ENCODE measurements at places on chromosomes 5 and 9. TPM values are rescaled to one million over a fixed set of nuclear protein-coding genes. Genes with fewer than 3 reads are reported as not detected.

DNA sequence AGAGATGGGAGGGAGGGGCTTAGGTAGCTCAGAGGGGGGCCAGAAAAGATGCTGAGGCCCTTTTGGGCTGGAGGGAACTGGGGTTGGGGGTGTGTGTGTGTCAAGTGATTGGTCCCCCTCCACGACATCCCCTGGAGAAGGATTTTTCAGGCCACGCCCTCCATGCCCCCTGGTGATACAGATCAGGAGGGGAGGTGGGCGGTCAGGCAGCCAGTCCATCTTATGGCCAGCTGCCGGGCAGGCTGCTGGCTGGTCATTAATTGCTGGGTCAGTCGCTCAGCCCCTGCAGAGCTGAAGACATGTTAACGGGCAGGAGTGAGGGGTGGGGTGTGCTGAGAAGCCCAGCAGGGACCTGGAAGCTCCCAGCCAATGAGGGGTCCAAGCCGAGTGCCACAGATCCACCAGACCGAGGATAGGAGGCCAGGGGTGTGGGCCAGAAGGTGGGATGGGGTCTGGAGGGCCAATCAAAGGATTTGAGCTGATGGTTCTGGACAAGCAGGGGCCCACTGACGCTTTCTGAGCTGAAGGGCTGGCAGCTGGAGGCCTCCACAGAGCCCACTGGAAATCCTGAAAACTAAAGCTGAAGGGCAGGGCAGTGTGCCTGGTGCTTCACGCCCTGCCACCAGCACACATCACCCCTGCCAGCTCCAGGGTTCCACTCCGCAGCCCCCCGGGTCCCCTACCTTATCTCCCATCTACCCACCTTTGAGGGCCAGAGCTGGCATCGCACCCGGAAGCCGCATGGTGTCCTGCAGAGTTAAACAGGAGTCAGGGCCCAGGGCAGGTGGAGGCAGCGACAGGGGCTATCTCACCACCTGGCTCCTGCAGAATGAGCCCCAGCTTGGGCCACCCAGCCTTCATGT is 19.1 kb downstream of the PDGFRB start:
- no peak overlapping the region for H3K27ac ChIP-seq
- peaks cover 5% of the 10 kb centered on the region for H3K4me1 ChIP-seq
- peaks cover 13% of the 10 kb centered on the region for H3K36me3 ChIP-seq
- no peak overlapping the region for H3K4me3 ChIP-seq
- DNase-seq: no peak

- no peaks in the 10 kb centered on the region for H3K36me3 ChIP-seq
- H3K4me1 ChIP-seq: no peaks in the 10 kb centered on the region
- no peak for DNase-seq
These were observed 168.1 kb downstream of the PDE4D start for GRCh38 chr5:59725392-59725767.

GRCh38 chr5:67581203-67581602 is 384.6 kb upstream of the CD180 start:
- H3K36me3 ChIP-seq: peaks cover 3% of the 10 kb centered on the region
- H3K4me3 ChIP-seq: no peak overlapping the region
- no peaks in the 10 kb centered on the region for H3K27me3 ChIP-seq
- no peak for DNase-seq
- H3K4me1 ChIP-seq: no peaks in the 10 kb centered on the region

Gene PCDHB4
- not detected for total RNA-seq

Gene KIF4B
- total RNA-seq: not detected

Measured in activated naive CD8-positive, alpha-beta T cell treated with anti-CD3 and anti-CD28 coated beads, Interleukin-2, amount 10 ng/mL, durations not matched to agents 7 days and 5 days (primary cell).